Activated T-helper 2 cell treated with anti-CD3 and anti-CD28 coated beads, Interferon-gamma antibody, Interleukin-2, Interleukin-4, amounts not matched to agents 10 μg/mL and 5 μg/mL and 100 μg/mL, durations not matched to agents 14 hours and 24 hours and 36 hours (primary cell): ENCODE measurements at places on chromosomes 12 and 14. TPM values are rescaled to one million over a fixed set of nuclear protein-coding genes. Genes with fewer than 3 reads are reported as not detected.
A peak's percentile ranks its signal among the peaks of the same experiment; 100 is the strongest.

Gene CD27
- 23.3 and 25.9 TPM in 2 replicates for total RNA-seq

Gene CSRP2
- total RNA-seq: 0.84 and 3.5 TPM in 2 replicates

Gene CLEC4A
- 0.94 TPM in 1 of 2 replicates, not detected in the other for total RNA-seq

Gene B3GNT4
- 1.0 and 1.6 TPM in 2 replicates for total RNA-seq

- no peaks in the 10 kb centered on the region for H3K36me3 ChIP-seq
- H3K27ac ChIP-seq: no peak overlapping the region
- no peak for DNase-seq
- no peaks in the 10 kb centered on the region for H3K4me1 ChIP-seq
- no peak overlapping the region for H3K4me3 ChIP-seq
- no peaks in the 10 kb centered on the region for H3K27me3 ChIP-seq
Measured at GRCh38 chr12:58966939-58967338, 46.6 kb upstream of the LRIG3 start.

- peaks cover 7% of the 10 kb centered on the region for H3K4me1 ChIP-seq
- no peak overlapping the region for H3K27ac ChIP-seq
- H3K27me3 ChIP-seq: no peaks in the 10 kb centered on the region
- H3K36me3 ChIP-seq: no peaks in the 10 kb centered on the region
Measured at GRCh38 chr12:48512855-48513254, 12.6 kb upstream of the OR8S1 start.

DNA sequence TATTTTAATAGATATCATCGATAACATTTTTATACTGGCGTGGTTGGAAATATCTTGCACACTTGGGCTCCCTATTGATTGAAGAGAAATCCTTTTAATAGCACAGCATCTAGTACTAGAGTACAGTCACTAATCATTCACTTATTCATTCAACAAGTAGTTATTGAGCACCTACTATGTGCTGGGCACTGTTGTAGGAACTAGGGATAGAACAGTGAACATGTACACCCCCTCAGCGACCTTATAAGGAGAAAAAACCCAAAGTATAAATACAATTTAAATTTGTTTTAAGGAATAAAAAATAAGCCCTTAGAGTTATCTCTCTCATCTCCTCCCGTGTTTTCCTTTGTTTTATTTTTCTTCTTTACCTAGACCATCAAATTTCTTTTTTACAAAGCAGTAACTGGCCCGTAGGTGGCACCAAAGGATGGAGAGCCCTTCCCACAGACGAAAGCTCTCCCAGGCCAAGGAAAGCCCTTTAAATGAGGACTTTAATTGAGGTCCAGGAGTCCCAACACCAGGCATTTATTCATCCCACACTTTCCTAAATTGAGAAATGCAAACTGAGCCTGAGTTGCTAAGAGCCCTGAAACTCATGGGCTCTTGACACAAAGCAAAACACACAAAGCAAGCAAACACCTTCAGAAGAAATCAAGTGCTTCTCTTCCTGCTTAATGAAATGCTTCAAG, 29.0 kb downstream of the PEBP1 start:
- peak overlapping the region; percentile 65 for H3K27ac ChIP-seq
- no peaks in the 10 kb centered on the region for H3K27me3 ChIP-seq
- peaks cover 66% of the 10 kb centered on the region for H3K36me3 ChIP-seq

DNA sequence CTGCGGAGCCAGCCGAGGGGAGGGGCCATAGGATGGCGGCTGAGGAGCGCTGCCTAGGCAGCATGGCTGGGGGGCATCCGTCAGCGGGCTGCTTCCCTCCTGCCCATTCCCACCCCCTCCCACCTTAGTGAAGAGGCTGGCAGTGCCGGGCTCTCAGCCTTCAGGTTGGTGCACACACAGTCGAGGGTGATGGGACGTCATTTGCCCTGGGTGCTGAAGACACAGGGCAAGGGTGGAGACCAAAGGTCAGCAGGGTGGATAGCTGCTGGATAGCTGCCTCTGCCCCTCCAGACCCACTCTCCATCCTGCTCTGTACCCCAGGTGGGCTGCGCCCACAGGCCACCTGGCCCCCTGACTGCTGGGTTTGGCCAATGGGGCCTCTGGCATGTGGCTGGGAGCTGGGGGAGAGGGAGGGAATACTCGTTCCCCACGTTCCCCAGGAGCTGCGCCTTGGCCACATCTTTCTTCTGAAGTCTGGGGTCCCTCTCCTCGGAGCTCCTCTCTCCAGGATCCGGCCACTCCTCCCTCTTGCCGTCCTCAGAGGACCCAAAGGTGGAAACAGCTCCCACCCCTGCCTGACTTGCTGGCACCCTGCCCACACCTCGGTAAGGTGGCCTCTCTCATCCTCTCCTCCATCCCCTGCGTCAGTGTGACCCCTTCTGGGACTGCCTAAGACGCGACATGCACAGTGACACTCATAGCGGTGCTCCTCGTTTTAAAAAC, 11.2 kb upstream of the CDC42BPB start:
- H3K27ac ChIP-seq: no peak overlapping the region
- H3K4me3 ChIP-seq: no peak overlapping the region
- no peak for DNase-seq
- H3K36me3 ChIP-seq: no peaks in the 10 kb centered on the region
- H3K4me1 ChIP-seq: no peaks in the 10 kb centered on the region

GRCh38 chr12:12599750-12600643, 11.7 kb upstream of the CREBL2 start:
- no peak for DNase-seq
- H3K36me3 ChIP-seq: no peaks in the 10 kb centered on the region
- H3K27ac ChIP-seq: no peak overlapping the region
- peaks cover 3% of the 10 kb centered on the region for H3K4me1 ChIP-seq

- no peaks in the 10 kb centered on the region for H3K27me3 ChIP-seq
- peak overlapping the region; percentile 90 for H3K4me3 ChIP-seq
- peak overlapping the region; percentile 90 for H3K27ac ChIP-seq
- peak; percentile 78 for DNase-seq
- H3K36me3 ChIP-seq: peaks cover 39% of the 10 kb centered on the region
Measured at GRCh38 chr12:121626853-121627640, 717 bp downstream of the ORAI1 start.

DNA sequence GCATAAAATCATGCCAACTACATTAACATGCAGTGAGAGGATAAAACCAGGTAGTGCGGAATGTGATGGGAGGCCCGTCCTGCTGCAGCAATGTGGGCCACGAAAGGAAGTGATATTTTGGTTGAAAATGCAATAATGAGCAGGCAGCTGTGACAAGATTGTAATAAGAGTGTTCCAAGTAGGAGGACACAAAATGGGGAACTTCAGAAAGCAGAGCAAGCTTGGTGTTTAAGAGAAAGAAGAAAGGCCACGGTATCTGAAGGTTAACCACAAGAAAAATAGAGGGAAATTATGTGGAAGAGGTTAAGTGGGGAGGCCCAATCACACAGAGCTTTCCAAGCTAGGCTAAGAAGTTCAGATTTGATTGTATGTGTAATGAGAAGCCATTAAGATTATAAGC, 34.3 kb downstream of the OVCH1 start:
- H3K4me1 ChIP-seq: no peaks in the 10 kb centered on the region
- H3K36me3 ChIP-seq: no peaks in the 10 kb centered on the region
- no peak overlapping the region for H3K27ac ChIP-seq
- H3K4me3 ChIP-seq: no peak overlapping the region
- no peak for DNase-seq
- no peaks in the 10 kb centered on the region for H3K27me3 ChIP-seq

GRCh38 chr14:80522411-80522810, 311.1 kb upstream of the DIO2 start:
- no peak overlapping the region for H3K27ac ChIP-seq
- no peak for DNase-seq
- H3K4me3 ChIP-seq: no peak overlapping the region
- no peaks in the 10 kb centered on the region for H3K4me1 ChIP-seq

DNA sequence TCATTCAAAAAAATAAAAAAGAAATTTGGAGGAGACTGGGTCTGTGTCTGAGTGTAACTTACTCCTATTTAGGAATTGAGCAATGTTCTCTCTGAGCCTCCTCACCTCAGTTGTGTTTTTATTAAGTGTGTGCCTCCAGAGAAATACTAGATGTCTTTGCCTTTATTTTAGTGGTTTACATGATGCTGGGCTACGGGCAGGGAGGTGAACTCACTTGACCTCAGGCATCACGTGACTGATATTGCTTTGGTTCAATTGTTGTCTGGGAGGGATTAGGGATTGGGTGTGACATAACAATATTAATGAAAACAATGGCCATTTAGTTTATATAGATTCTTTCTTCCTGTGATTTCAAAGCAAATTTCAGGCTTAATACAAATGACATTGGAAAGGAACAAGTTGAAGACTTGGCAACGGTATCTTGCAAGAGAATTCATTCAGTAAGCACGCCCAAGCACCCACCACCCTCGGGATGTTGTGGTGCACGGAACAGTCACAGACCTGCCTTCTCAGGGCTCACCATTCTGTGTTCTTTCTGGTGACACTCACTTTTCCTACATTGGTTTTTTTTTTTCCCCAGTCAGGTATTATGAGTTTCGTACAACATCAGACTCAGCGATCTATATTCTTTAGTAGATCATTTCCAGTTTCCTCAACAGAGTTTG, 77.5 kb downstream of the BMP4 start:
- H3K36me3 ChIP-seq: no peaks in the 10 kb centered on the region
- DNase-seq: no peak
- H3K4me3 ChIP-seq: no peak overlapping the region
- no peaks in the 10 kb centered on the region for H3K27me3 ChIP-seq
- H3K4me1 ChIP-seq: no peaks in the 10 kb centered on the region
- no peak overlapping the region for H3K27ac ChIP-seq

- H3K27me3 ChIP-seq: no peaks in the 10 kb centered on the region
- no peaks in the 10 kb centered on the region for H3K36me3 ChIP-seq
Measured at GRCh38 chr14:83019744-83020414, 1486.2 kb upstream of the SEL1L start.
